ENCODE measurements at places on chromosomes 4 and X. TPM values are rescaled to one million over a fixed set of nuclear protein-coding genes. Genes with fewer than 3 reads are reported as not detected.

The CXCL5 gene
- 2.7 TPM for total RNA-seq

The MAGEA2 gene
- total RNA-seq, result not detected

The FGFBP2 gene
- total RNA-seq, result not detected

The MAGEA10 gene
- not detected for total RNA-seq

The NPY5R gene
- not detected for total RNA-seq

The CXCL9 gene
- total RNA-seq, result not detected

The GAR1 gene
- total RNA-seq, result 5.7 TPM

The ZNF518B gene
- total RNA-seq, result 30.7 TPM

The EPHA5 gene
- total RNA-seq, result under 0.01 TPM

The DNAAF6 gene
- total RNA-seq, result not detected

The MAGIX gene
- 1.4 TPM for total RNA-seq

The AVPR2 gene
- total RNA-seq, result not detected

The SH3RF1 gene
- 15.0 TPM for total RNA-seq

The ATP1B4 gene
- not detected for total RNA-seq

Data from myometrial cell (primary cell).